ENCODE measurements at places on chromosomes 13 and 19. TPM values are rescaled to one million over a fixed set of nuclear protein-coding genes. Genes with fewer than 3 reads are reported as not detected.

- H3K4me1 ChIP-seq, result no peaks in the 10 kb centered on the region
- DNase-seq, result no peak
- H3K4me3 ChIP-seq, result no peak overlapping the region
- H3K27ac ChIP-seq, result no peak overlapping the region
- no peaks in the 10 kb centered on the region for H3K36me3 ChIP-seq
Observed at GRCh38 chr13:35995136-35995535, 136.0 kb downstream of the DCLK1 start.

DNA sequence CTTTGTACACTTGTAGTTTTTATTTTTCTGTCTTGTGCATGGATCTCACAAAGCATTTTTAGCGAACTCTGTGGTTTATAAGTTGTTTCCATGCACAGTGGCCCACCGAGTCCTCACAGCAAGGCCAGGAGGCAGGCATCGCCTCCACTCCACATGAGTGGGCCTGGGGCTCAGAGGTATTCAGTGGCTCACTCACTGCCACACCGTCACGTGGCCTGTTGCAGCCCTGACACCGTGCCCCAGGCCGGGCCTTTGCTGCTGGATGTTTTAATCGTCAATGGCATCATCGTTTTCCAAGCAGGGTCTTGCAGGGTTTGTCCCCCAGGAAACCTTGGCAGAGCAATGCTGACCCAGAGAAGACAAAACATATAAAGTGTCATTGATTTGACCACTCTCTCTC is 59.8 kb downstream of the SPACA7 start:
- no peak for DNase-seq
- no peak overlapping the region for H3K27ac ChIP-seq
- no peaks in the 10 kb centered on the region for H3K36me3 ChIP-seq
- H3K27me3 ChIP-seq, result peaks cover 33% of the 10 kb centered on the region

DNA sequence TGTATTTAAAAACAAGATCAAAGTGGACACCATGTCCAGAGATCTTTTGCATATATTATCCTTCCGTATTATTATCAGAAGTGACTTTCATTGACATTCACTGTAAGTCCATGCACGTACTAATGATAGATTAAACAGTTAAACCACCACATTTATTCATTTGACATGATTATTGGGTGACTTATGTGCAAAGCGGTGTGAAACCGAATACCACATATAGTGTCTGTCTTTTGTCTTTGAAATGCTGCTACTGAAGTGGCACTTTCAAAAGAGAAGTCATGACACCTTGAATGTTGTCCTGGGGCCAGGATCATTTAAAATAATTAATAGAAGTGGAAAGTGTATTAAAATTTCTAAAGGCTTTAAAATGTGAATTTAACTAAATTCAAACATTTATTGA is 100.1 kb downstream of the ERCC5 start:
- DNase-seq, result no peak
- H3K36me3 ChIP-seq, result no peaks in the 10 kb centered on the region
- no peak overlapping the region for H3K4me3 ChIP-seq
- no peak overlapping the region for H3K27ac ChIP-seq

DNA sequence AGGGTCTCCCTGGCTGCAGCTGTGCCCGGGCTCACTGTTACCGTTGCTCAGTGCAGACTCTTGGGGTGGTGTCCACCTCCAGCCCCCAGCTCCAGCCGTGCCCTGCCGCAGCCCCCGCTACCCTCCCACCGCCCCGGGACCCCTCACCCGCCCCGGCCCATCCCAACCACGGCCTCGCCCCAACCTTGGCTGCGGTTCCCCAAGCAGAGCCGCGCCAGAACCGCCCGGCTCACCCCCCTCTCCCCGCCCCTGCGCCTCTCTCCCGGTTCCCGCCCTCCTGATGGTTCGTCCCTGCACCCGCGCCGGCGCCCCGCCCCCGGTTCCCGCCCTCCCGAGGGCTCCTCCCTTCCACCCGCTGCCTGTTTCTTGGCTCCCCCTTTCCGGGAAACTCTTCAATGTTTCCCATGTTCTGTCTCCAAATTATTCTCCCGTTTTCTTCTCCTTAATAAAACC is 40.3 kb downstream of the ANKRD10 start:
- peaks cover 46% of the 10 kb centered on the region for H3K27me3 ChIP-seq
- peak; percentile 26 for DNase-seq
- peak overlapping the region; percentile 15 for H3K4me3 ChIP-seq
- H3K36me3 ChIP-seq, result peaks cover 2% of the 10 kb centered on the region
- H3K27ac ChIP-seq, result no peak overlapping the region

- peaks cover 14% of the 10 kb centered on the region for H3K4me1 ChIP-seq
- H3K4me3 ChIP-seq, result no peak overlapping the region
- DNase-seq, result no peak
- H3K36me3 ChIP-seq, result no peaks in the 10 kb centered on the region
- H3K27me3 ChIP-seq, result no peaks in the 10 kb centered on the region
Observed at GRCh38 chr13:49938314-49938713, 2.2 kb upstream of the SPRYD7 start.

- no peaks in the 10 kb centered on the region for H3K27me3 ChIP-seq
- H3K4me1 ChIP-seq, result no peaks in the 10 kb centered on the region
- no peaks in the 10 kb centered on the region for H3K36me3 ChIP-seq
- no peak overlapping the region for H3K4me3 ChIP-seq
- DNase-seq, result no peak
Observed at GRCh38 chr13:112251930-112252585, 124.1 kb upstream of the SPACA7 start.

DNA sequence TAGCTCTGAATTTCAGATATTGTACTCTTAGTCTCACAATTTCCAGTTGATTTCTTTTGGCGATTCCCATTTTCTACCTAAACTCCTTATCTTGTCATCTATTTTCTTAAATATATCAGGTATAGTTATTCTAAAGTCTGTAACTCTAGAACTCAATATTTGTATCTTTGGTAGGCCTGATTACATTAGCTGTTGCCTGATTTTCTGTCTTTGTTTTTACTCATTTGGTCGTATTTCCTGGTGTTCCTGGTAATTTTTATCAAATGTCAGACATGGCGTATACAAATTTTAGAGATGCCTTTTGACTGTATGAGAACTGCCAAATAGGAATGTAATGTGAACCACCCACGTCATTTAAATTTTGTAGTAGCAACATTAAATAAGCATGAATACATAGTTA is 266.7 kb downstream of the ZNF536 start:
- H3K4me3 ChIP-seq, result no peak overlapping the region
- H3K27ac ChIP-seq, result no peak overlapping the region
- no peaks in the 10 kb centered on the region for H3K36me3 ChIP-seq
- H3K4me1 ChIP-seq, result no peaks in the 10 kb centered on the region

The FXYD3 gene
- total RNA-seq, result not detected

The PNMA8A gene
- total RNA-seq, result not detected

The VSTM1 gene
- not detected for total RNA-seq

The RNF17 gene
- 0.84 TPM for total RNA-seq

The TEX29 gene
- not detected for total RNA-seq

The PRSS57 gene
- 1.5 TPM for total RNA-seq

The RAB8A gene
- 71.7 TPM for total RNA-seq
